Stimulated activated CD4-positive, alpha-beta T cell treated with anti-CD3 and anti-CD28 coated beads, Interleukin-4, amount 100 ng/mL, for 1 hour (primary cell): ENCODE measurements at places on chromosomes 13 and 19.

- no peak for DNase-seq
Observed at GRCh38 chr19:51509823-51510660, 8.4 kb upstream of the SIGLEC12 start.

- DNase-seq, result no peak
Observed at GRCh38 chr13:28626266-28626665, 32.7 kb upstream of the POMP start.

GRCh38 chr19:44748426-44749254, at the start of gene BCL3:
Gene BCL3, plus strand, starts transcription at chr19:44748708. Its CDS starts 83 bp downstream, at chr19:44748791.
- DNase-seq, result peak; percentile 61

- no peak for DNase-seq
Observed at GRCh38 chr13:74891610-74892009, 590.4 kb downstream of the TBC1D4 start.

GRCh38 chr19:50793558-50794065, 3.4 kb downstream of the ACP4 start:
- no peak for DNase-seq
